Activated T-cell treated with anti-CD3 and anti-CD28 coated beads for 1 hour (primary cell): ENCODE measurements at places on chromosomes 2 and 18.

DNA sequence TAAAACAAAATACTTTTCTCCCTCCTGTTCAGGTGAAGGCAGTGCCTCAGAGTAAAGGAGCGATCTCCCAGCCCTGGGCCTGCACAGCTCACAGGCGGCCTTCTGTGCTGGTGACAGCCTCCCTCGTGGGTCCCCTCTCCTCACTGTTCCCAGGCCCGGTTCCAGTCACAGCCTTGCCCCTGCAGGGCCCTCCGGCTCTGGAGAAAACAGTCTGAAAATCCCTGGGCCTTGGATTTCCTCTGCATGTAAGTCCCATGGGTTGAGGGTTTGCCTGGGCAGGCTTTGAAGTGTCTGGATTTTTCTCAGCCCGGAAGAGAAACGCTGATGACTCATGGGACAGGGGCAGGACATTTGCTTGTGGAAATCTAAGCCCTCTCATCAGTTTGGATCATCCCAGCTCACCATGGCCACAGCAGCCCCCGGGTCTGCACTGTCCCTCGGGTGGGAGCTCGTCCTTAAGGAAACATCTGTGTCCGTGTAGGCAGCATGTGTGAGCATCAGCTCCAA lies 186.1 kb upstream of the RAB12 start:
- DNase-seq = no peak

DNA sequence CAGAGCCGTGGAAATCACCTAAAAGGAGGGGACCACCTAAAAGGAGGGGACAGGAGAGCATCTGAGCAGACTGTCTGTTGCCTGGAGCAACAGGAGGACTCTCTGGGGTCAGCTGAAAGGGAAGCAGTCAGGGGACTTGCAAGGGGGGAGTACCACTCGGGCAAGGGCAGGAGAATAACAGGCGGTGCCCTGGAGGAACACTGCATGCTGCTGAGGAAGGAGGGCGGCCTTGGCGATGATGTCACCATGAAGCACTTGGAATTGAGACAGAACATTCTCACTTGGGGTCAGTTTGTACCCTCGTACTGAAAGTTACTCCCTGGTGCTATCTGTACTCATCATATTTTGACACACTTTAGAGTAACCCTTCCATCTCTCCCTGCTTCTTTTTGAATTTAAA lies 18.4 kb downstream of the SIX3 start:
- no peak for DNase-seq

GRCh38 chr2:39432701-39433100 lies 4.4 kb downstream of the MAP4K3 start:
- no peak for DNase-seq

DNA sequence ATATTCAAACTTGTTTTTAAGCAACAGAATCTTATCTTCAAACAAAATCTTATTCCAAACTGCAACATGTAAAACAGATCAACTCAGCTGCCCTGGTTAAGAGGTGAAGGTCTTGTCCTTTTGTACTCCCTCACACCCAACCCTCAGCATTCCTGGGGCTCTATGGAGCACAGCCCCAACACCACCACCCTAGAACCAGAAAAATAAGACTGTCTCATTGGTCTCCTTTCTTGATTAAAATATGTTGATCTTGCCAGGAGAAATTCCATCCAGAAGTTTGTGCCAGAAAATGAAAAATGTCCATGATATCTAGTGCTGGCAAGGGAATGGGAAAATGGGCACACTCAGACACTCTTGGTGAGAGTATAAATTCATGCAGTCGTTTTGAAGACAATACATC lies 62.1 kb upstream of the TMEM17 start:
- no peak for DNase-seq

GRCh38 chr18:2636126-2636631 lies 19.3 kb upstream of the SMCHD1 start:
- DNase-seq = no peak

DNA sequence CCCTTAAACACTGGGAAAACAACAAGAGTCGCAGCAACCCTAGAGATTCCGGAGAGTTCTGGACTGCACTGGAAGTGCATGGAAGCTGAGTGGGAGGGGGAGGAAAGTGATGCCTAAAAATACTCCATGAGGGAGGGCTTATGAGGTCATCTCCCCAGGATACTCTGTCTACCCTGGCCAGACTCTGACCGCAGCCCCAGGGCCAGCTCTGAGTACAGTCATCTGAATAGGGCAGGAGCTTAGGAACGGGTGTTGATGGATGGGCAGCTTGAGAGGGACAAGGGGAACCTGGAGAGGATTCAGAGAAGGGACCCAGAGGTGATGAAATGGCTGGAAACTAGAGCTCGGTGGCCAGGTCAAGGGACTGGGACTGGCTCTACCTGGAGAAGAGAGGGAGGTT lies 79.3 kb upstream of the IGFBP5 start:
- DNase-seq = no peak

- DNase-seq = no peak
Measured at GRCh38 chr2:13583609-13584008, 866.9 kb downstream of the TRIB2 start.

DNA sequence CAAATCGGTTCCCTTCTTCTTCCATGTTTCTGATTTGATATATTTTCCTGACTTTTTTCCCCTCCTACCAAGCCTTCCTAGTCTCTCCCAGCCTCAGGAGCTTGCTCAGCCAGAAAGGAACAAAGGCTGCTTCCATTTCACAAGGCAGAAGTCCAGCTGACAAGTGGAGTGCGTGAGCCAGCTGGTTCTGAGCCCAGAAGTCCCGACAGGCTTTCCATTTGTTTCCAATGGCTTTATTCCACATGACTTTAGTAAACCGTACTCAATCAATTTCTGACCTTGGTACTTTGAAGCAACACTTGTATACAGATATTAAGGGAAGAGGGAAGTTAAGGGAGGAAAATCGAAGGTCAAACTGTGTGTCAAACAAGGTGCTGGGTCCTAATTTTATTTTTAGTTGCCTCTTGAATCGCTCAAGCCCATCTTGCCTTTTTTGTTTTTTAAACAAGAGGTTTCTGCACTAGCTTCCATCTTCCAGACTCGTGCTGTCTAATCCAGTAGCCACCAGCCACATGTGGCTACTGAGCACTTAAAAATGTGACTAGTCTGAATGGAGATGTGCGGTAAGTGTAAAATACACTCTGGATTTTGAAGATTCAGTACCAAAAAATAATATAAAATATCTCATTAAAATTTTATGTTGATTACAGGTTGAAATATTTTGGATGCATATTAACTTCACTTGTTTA lies 36.2 kb downstream of the WIPF1 start:
- no peak for DNase-seq

- DNase-seq = no peak
Measured at GRCh38 chr2:240341064-240341463, 94.4 kb upstream of the GPC1 start.

GRCh38 chr2:9060819-9061218 lies 57.3 kb upstream of the MBOAT2 start:
- DNase-seq = no peak

- DNase-seq = no peak
Measured at GRCh38 chr2:16281451-16282335, 341.3 kb downstream of the MYCN start.

DNA sequence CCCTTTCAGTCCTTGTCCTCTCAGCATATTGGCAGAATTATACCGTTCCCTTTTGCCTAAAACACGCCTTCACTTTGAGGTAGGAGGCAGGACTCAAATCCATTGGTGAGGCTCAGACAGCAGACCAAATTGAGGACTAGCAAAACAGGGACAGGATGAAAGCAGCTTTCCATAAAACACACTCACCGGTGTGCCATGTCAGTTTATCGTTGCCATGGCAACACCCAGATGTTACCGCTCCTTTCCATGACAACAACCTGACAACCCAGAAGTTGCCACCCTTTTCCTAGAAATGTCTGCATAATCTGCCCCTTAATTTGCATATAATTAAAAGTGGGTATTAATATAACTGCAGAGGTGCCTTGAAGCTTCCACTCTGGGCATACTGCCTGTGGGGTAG lies 730.4 kb downstream of the METTL4 start:
- no peak for DNase-seq

- no peak for DNase-seq
Measured at GRCh38 chr2:241540401-241540770, 18.2 kb upstream of the BOK start.

DNA sequence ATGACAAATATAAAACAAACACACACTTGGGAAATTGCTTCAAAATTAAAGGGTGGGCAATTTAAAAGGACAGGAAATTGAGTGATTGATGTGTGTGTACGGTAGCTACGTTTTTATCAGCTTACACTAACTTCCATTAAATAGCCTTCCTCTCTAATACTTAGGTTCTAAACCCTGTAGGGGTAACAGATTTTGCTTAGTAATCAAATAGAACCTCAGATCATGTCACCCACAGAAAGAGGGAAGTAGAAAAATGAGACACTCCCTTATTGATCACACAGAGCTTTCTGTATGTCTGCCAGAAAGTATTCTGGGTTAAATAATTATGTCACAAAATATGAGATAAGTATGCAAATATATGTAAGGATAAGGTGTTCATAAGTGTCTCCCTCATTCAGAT lies 93.3 kb downstream of the ICA1L start:
- no peak for DNase-seq

DNA sequence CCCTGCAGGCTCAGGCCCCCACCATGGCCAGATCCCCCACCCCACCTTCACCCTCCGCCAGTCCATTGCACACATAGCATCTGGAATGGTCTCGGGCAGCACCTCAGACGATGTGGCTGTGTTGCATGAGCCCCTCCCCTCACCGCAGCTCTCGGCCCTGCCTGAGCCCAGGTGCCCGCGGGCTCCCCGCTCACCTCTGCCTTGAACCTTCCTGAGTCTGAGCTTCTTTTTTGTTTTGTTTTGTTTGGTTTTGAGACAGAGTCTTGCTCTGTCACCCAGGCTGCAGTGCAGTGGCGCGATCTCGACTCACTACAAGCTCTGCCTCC lies 20.1 kb downstream of the RRM2 start:
- no peak for DNase-seq

- DNase-seq = no peak
Measured at GRCh38 chr2:237164474-237165042, 78.9 kb downstream of the COPS8 start.

DNA sequence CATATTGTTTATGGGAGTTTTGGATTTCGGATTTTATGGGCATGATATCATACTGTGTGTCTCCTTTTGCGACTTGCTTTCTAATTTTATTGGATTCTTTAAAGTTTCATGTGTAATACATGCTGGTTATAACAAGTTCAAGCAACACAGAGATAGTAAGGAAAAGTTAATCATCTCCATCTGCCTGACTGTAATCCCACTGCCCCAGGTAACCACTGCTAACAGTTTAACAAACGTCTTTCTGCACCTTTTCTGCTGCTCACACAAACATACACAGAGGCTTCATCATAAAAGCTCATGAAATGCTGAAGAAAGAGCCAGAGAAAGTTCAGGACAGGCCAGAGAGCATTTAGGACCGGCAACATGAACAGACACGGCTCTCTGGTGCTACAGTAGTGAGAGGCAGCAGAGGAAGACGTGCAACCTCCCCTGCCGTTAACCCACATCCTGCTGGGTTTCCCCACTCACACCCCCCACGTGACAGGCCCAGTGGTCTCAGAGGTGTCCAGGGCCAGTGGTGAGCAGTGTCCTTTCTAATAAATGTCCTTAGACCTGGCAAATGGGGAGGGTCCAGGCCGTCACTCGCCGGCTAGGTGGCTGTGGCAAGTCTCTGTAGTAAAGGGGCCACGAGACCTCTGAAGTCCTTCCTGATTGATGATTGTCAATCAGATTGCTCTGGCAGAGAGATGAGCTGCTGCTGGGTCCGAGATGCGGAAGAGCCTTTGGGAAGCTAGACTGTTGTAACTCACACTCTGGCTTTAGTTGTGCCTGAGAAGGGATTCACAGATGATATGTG lies 43.0 kb upstream of the SLC1A4 start:
- peak; percentile 29 for DNase-seq

DNA sequence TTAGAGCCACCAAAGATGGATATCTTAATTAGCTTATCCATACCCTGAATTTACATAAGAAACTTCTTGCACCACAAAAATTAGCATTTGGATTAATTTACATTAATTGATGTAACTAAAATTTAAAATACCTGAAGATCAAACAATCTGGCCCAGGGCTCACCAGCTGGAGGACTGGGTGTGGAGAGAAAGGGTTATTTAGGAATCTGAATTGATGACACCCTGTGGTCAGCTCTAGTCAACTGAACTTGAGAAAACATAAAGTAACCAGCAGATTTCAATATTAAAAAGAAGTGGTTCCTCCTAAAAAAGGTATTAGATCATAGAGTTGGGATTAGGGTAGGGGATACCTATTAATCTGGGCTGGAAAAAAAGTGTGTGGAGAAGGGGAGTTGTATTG lies 122.5 kb downstream of the STRN start:
- DNase-seq = no peak

DNA sequence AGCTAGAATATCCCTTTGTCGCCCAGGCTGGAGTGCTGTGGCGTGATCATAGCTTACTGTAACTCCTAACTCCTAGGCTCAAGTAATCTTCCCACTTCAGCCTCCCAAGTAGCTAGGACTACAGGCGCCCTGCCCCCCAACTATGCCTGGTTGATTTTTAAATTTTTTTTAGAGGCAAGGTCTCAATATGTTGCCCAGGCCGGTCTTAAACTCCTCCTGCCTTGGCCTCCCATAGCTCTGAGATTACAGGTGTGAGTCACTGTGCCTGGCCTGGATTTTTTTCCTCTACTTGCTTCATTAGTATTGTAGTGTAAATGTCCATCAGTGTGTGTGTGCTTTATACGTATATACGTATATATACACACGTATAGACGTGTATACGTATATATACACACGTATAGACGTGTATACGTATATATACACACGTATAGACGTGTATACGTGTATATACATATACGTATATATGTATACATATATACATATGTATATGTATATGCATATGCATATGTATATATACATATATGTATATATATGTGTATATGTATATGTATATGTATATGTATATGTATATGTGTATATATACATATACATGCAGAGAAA lies 124.4 kb downstream of the DIS3L2 start:
- no peak for DNase-seq

DNA sequence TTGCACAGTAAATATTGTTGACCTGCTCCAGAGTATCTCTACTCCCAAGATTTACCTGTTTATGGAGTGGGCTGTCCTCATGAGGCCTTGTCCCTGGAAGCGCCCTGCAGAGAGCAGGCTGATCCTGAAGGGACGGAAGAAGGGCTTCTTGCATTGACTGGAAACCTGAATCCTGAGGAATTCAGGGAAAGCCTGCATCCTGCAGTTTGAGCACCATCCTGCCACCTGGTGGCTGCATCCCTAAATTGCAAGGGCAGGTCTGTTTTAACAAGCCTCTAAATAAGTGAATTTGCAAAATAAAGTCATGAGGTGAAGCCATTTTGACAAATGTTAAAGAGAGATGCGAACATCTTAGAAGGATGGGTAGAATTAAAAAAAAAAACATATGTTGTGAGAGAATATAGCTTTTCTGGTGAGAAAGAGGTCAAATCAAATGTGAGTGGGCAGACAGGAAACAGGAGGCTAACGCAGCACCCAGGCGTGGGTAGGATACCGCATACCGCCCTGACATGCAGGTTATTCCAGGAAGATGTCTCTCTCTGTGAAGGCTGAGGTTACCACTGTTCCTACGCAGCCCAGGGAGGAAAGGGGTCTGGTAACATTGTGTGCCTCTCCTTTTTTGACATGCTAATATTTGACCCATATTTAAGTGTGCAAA lies 754.9 kb downstream of the RNF144A start:
- DNase-seq = peak; percentile 28
